ENCODE measurements at places on chromosomes 4 and X. TPM values are rescaled to one million over a fixed set of nuclear protein-coding genes. Genes with fewer than 3 reads are reported as not detected.

Gene HDX
- total RNA-seq = 10.6 TPM

Gene NOX1
- not detected for total RNA-seq

DNA sequence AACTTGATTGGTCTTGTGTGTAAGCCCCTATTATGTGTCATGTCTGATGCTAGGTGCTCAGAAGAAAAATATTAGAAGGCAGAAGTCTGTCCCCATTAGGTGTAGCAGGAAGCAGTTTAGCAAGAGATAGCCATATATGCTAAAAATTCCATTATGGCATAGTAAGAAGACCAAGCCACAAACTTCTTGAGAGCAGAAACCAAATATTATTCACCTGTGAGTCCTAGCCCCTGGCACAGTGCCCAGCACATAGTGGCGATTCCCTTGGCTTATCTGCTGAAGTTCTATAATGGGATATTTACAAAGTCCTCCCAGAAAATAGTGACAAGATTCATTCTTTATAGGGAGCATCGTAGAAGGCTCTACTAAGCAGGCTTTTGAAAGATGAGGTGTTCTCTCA lies 174.4 kb downstream of the RAB28 start:
- H3K36me3 ChIP-seq = peaks cover 22% of the 10 kb centered on the region
- no peak overlapping the region for H3K27ac ChIP-seq
- H3K4me1 ChIP-seq = peaks cover 12% of the 10 kb centered on the region
- H3K4me3 ChIP-seq = no peak overlapping the region
- DNase-seq = no peak

Gene FAT1
- total RNA-seq = 130 TPM

Gene SMARCA1
- 122 TPM for total RNA-seq
